Dermis microvascular lymphatic vessel endothelial cell (primary cell): ENCODE measurements at places on chromosomes 2 and 18.

GRCh38 chr2:180664507-180664906 lies 315.9 kb upstream of the UBE2E3 start:
- no peak for DNase-seq

DNA sequence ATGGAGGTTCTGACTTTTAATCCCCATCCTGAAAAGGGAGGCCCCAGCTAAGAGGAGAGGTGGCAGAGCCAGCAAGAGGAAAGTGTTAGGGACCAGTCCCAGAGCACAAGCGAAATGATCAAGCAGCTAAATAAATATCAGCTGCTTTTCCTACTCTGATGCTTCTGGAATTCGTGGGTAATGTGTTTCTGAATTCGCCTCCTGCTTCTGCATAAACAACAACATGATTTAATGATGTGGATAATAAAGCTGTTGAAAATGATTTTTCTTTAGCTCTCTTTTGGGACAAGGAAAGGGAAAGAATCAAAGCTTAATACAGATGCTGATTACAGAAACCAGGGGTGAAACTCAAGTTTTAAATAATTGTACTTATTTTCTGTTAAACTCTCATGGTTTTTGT lies 329.7 kb downstream of the PDE11A start:
- no peak for DNase-seq

DNA sequence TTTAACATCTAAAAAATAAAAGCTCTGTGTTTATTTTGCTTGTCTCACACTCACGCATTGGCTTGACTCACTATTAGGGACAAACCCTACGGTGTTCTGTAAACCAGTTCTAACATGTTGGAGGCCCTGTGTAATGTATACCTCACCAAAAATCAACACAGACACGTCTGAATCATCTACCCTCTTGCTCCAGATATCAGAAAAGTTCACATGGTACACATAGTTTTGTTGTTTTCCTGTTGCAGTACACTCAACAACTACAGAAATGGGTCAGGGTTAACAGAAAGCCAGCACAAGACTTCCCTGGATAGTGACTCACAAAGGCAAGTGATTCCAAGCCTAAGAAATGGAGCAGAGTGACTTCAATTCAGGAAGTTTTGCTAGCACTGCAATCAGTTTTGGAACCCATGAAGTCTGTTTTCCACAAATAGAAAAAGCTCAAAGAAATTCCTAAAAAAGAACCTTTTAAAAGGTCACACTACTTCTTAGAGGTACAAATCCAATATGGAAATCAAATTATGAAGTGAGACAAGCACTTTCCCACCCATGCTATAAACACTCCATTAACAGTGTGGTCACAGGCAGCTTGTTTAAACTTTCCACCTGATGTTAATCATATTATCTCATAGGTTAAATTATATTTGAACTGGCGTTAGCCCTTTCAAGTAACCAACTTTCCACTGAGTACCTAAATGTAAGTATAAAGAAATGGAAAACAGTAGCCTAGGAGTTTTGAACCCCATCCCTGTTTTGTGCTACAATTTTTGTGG lies 87.4 kb downstream of the GAREM1 start:
- no peak for DNase-seq

GRCh38 chr2:165182029-165182428 lies 21.8 kb downstream of the SCN3A start:
- no peak for DNase-seq

DNA sequence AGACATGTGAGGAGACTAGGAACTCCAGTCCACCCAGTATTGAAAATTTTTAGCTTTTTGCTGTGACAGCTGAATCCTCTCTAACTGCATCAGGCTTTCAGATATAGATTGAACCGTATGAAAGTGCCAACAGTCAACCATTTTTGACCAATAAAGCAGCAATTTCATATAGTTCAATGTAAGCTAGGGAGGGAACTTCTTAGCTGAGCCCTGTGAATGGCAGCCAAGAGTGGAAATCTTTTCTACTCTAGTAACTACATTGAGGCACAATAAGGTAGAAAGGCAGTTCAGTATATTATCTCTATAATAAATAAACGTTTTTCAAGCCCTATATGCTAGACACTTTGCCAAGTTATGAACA lies 96.3 kb upstream of the TANK start:
- no peak for DNase-seq

DNA sequence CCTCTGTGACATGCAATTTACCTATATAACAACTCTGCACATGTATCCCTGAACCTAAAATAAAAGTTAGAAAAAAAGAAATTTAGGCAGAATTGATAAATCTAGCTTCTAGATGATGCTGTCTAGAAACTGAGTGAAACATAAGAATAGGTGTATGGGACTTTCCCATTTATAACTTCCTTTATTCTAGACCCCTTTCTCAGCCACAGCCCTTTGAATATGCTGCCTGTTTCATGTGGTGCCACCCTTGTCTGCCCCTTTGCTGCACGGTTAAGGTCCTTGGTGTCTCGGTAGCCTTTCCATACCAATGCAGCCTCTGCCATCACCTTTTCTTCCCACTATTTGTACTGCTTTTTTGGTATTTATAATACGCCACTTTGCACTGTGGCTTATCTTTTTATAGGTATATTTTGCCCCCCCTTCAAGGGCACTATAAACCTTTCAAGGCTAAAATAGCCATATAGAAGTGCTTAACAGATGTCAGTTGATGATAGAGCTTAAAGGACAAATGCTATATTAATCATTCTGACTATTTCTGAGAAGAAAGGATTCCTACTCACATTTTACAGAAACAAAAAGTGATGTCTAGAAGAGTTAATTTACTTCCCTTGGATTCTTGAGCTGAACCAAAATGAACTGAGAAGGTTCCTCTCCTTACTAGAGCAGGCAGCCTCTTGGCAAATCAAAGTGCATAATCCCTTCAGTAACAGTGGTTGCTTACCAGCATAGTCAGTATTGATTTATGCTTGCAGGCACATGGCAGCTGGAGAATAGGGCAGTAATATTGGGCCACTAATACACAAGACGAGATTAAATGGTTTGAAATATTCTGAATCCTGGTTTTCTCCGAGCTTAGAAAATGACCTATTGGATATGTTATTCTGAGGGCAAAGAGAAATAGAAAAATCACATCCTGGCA lies 88.1 kb upstream of the CYP26B1 start:
- DNase-seq, result no peak

DNA sequence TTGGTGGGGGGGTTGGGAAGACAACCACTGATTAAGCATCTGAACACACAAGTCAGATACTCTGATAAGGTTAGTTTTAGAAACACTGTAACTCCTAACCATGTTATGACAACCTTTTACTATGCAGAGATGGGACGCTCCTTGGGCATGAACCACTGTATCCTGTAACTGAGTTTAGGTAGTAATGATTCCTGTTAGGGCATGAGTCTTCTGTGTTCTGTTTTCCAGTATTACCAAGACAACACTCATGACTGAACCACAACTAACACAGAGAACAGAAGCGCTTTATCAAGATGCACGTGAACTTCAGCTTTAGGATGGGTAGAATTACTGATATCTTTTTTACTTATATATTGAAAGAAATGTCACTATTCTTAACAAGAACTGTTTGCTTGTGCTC lies 14.1 kb upstream of the CREB1 start:
- no peak for DNase-seq

GRCh38 chr2:142858961-142859360 lies 18.5 kb upstream of the KYNU start:
- DNase-seq, result no peak

- no peak for DNase-seq
Measured at GRCh38 chr2:236061899-236062298, 106.3 kb downstream of the GBX2 start.

DNA sequence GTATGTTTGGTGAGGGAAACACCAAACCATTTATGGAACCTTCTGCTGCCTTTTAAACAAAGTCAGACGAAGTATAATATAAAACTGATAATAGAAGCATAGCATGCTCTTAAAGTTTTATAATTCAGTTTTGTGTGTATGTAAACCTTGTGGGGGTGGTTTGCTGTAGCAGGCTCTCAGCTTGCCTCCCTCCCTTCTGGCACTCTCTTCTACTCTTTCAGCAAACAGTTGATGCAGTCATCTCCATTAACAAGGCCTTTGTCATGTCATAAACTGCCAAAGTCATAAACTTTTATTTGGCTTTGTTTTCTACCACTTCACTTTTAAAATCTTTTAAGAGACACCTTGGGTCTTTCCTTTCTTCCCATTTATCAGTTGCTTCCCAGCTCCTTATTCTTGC lies 448.2 kb upstream of the SETBP1 start:
- no peak for DNase-seq

DNA sequence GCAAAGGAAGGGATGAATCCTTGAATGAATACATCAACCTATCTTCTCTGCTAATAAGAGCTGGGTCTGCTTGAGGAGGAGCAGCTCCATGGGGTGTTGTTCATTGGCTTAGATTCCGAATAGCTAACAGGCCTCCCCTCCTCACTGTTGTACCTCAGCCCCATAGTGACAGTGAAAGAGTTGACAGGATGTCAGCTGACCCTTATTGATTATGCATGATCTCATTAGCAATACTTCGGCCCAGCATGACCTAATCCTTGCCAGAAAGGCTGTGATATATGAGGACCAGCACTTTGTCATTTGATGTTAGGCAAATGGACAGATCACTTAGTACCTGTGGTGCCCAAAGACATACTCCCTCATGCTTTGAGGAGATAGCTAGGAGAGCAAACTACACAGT lies 1333.7 kb upstream of the CELF4 start:
- no peak for DNase-seq

- no peak for DNase-seq
Measured at GRCh38 chr2:8216397-8216796, 465.5 kb upstream of the ID2 start.

DNA sequence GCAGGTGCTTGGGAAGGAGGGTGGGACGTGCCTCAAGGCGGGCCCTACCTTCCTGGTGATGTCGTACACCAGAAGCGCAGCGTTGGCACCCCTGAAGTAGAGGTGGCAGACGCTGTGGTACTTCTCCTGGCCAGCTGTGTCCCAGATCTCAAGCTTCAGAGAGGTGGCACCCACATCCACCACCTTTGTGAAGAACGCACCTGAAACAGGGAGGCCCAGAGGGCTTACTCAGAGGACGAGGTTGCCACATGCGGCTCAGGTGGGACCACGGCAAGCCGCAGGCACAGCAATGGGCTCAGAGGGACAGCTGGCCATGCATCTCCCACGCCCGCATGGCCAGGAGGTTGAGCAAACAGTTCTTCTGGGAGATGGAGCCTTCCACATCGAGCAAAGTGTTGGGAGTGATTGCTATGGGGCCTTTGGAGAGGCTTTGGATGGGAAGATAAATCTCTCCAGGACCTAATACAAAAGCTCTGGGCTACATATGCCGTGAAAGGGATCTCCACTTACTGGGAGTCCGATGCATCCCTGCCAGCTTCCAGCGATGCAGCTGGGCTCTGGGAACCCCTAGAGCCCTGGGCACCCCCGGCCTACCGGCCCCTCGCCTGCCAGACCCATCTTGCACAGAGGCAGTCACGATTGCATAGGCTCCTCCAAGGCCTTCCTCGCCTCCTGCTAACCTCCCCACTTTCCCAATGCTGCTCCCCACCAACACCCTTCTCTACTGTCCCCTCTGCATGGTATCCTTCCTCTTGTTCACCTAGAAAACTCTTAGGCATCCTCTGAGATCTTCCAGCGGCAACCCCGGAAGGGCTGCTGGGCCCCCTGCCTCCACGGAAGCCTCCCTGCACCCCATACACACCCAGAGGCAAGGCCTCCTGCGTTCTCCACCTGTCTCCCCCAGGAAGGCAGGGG lies 11.8 kb downstream of the PRLH start:
- DNase-seq, result no peak

DNA sequence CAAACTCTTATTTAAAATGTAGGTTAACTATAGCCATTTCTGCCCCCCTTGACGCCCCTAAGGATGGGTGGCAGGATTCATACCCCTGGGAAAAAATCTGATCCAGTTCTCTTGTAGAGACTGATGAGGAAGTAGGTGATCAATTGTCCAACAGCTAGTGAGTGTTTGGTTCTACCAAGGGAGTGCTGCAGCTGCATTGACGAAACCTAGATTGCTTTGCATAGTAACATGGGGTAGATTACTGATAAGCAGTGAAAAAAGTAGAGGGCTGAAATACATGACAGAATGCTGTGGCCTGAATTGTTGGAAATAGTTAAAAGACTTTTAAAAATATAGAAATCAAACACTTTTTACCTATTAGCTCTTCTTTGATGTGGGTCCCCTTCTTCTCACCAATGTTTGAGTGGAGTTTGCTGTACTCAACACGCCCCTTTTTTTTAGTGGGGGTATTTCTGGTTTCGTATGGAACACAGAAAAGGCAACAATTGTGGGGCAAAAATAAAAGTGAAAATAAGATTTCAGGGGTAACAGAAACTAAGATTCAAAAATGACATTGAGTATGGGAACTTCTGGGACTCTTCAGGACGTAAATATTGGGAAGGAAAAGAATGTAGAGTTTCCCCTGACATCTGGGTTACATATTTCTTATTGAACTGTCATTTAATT lies 66.2 kb downstream of the MAIP1 start:
- no peak for DNase-seq

DNA sequence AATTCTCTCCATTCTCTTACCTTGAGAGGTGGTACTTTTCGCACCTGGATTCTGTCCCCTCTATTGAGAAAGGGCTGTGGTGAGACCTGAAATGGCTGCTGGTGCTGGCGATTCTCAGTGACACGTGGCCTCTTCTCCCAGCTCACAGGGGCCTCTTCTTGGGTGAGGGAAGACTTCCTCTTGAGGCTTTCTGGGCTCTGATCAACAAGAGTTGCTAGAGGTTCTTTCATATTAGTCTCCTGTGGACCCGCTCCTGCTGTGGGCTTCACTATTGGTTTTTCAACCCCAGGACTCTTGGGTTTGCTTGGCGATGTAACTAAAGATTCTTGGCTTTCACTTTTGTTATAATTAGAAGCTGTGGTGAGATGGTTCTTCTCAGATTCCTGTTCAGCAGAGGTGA lies 76.3 kb upstream of the DTNB start:
- DNase-seq, result no peak

DNA sequence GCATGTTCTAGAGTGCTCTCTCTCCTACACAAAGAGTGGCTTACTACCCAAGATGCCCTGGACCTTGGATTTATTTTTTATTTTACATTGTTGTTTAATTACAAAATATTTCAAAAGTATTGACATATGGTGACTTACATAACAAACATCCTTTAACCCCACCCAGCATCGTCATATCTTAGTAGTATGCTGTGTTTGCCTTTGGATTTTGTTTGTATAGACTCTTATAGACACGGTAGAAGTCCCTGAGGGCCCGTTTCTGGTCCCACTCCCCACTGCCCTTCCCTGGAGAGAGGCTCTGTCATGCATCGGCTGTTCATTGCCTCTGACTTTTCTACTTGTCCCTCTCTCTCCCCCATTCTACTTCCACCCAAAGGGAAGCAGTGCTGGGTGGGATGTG lies 112.0 kb downstream of the ZBTB7C start:
- DNase-seq, result no peak

GRCh38 chr2:234135750-234136221 lies 85.3 kb downstream of the SPP2 start:
- DNase-seq, result peak; percentile 44
